ENCODE measurements at places on chromosomes 7 and 10.

DNA sequence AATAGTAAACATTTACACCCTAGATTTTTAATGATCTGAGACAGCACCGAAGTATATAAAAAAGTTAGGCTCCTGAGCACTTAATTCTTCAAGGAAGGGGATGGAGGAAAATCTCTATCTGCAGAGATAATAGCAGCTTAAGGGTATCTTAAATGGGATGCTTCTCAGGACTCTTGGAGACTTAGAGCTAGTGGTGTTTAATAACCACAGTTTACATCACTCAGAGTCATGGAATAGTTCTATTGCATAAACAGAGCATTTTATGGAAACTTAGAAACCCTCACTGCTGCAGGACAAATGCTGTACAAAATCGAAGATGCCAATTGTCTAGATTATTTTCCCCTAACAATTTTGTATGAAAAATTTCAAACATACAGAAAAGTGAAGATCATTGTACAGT is 398.9 kb upstream of the GALNT17 start:
- DNase-seq = no peak

DNA sequence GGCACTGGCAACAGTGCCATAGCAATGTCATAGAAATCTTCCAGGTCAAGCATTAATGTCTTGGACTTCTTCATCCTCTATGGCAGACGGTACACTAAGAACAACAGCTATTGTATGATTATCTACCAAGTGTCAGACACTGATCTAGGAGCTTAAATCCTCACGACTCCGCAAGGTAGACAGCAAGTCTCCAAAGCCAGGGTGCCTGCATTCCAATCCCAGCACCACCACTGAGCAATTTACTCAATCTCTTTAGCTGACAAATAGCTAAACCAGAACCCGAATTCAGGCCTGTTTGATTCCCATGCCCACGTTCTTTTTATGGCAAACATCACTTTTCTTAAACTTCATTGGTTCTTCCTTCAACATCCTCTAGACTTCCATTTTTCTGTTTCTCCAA is 31.8 kb downstream of the DNMBP start:
- DNase-seq = no peak

DNA sequence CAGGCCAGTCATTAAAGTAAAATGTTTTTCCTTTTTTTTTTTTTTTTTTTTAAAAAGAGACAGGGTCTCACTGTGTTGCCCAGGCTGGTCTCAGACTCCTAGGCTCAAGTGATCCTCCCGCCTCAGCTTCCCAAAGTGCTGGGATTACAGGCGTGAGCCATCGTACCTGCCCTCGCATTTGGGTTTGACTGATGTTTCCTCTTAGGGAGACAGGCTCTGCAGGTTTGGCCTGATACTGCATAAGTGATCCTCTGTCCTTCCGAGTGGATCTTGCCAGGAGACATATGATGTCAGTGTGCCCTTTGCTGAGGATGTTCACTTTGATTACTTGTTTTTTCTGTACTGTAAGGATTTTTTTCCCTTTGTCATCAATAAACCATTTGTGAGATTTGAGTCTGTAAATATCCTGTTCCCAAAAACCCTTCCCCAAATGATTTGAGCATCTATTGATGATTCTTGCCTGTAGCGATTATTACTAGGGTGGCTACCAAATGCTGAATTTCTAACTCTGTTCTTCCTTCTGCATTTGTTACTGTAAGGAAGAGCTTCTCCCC is 19.7 kb downstream of the LIMK1 start:
- DNase-seq = no peak

DNA sequence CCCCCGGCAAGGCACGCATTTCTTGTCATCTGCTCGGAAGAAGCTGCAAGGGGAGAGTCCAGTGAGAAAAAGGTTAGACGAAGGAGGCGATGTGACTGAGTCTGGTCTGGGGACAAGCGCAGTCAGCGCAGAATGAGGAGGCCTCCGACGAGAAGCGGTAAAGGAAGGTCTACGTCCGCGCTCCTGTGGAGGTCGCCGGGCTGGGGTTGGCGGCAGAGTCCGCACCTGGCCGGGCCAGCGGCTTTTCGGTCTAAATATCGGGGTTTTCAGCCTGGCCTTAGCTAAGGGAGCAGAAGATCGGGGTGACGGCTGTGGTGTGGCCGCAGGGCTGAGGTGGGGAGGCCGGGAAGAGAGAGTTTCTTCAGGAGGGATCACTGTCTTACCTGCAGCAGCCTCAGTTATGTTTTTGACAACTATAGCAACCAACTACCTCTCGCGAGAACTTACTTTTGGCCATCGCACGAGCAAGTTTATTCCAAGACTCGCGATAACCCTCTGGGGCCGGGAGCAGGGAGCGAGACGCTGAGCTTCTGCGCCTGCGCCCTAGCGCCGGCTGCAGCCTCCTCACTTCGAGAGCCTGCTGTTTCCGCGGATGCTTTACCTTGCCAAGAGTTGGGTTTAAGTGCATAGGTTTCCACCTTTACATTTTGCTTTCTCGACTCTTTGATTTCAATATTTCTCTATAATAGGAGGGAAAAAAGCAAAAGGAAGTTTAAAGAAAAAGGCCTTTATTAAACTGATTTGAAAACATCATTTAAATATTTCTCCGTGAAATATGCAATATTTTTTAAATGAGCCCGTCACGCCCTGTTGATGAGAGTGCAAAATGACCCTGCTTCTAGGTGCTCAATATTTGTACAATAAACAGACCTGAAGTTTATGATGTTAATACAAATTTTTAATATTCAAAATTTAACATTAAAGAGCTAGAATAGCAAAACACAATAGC is at the start of gene CFAP70:
Gene CFAP70 (minus strand): TSS at position 534 of the 949 bp plus-strand sequence. CDS start 4,068 bp downstream, outside the sequence.
- DNase-seq = peak; percentile 81

DNA sequence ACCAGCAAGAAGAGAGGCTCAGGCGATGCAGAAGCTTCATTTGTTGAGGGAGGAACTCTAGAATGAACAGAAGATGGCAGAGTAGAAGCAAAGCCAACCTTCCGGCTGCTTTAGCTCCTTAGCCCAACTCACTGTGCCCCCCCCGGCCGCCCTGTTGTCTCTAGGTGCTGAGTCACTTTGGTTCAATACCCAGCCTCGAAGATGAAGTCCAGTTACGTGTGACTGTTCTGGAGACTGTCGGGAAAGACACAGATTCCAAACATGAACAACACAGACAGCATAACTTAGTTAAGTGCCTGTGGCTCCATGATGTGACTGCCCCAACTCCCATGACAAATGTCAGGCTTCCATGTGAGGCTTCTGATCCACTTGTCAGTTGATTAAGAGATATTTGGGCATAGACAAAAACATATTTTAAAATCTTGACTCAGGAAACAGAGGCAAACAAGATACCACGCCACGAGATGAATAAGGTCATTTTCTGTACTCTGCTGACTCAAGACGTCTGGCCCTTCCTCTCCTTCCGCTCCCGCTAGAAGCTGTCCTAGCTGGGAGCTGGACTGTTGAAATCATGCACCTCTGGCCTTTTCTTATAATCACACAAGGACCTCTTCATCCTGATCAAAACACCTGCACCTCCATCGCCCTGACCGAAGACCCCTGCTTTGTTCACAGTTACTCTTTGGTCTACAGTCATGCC is 199.3 kb downstream of the FRMD4A start:
- DNase-seq = no peak

GRCh38 chr10:13699216-13699615 is 112.5 kb downstream of the PRPF18 start:
- DNase-seq = no peak

DNA sequence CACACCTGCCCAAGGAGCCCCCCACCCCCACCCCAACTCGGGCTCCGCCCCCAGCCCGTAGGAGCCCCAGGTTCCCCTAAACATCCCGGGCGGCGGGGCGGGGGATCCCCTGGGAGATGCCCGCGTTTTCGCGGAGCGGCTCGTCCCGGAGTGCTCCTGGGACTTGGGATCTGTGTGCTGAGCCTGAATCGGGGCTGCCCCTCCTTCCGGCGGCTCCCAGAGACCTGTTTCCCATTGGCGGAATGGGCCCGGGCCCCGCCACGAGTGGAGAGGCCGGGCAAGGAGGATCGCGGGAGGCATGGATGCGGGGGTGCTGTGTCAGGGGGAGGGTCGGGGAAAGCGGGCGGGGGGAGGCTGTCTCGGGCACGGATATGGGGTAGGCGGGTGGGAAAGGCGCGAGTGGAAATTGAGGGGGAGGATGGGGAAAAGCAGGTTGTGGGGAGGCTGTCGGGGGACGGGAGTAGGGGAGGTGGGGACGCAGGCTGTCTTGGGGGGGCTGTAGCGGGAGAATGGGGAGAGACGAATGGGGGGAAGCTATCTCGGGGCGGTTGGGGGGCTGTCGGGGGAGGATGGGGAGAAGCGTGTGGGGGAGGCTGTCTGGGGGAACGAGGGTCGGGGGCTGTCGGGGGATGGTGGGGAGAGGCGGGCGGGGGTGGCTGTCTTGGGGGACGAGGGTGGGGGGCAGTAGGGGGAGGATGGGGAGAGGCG is 572 bp upstream of the BHLHA15 start:
- no peak for DNase-seq

DNA sequence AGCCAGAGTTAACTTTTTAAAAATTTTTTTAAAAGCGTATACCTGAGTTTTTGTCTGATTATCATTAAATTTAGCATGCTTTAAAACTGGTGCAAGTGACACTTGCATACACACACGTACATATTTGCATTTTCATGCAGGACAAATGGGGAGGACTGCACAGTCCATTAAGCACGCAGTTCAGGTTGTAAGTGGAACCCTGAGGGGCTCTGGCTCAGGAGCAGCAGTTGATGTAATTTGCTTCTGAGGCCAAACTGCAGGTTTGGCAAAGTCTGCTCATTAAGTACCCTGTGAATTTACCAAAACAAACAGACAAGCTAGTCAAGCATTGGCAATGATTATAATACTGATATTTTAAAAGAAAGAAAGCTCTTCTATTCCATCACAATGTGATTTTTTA is 215.8 kb upstream of the PFKP start:
- DNase-seq = no peak

DNA sequence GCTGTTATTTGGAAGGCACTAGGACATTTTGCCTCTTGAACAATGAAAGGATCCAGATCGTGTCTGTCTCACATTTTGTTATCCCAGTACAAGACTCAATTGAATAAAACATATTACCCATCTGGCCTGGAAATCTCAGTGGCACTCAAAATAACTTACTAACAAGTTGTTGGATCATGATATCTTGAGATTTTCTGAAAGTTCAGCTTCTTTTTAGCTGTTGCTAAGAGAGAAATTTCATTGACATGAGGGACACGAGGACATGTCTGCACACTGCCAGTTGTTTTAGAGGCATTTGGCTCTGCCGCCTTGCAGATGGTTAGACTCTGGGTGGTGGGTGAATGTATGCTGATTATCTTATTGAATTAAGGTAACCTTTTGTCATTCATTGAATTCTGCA is 41.0 kb downstream of the KAT6B start:
- no peak for DNase-seq

DNA sequence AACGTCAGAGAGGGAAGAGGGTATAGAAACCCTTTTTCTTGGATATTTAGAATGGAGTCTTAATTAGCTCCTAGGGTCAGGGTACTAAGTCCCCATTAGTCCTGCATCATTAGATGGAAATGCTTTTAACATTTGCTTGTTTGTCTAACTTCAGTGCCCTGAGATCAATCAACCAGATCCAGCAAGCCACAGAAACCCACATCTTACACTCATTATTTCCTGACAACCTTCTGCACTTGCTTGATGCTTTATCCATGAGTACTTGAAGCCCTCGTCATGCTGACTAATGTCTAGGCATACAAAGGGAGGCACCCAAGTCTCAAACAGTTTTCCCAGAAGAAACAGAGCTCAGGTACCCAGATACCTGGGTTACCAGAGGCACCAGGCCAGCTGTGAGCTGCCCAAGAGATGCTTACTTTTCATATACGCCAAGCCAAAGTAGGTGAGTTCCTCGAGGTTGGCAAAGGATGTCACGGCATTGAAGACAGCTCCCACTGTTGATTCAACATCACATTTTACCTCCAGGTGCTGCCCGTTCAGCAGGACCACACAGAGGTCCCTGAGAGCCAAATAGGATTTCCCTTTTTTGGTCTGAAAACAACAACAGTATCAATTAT is 42.7 kb downstream of the FRMPD2 start:
- DNase-seq = no peak

DNA sequence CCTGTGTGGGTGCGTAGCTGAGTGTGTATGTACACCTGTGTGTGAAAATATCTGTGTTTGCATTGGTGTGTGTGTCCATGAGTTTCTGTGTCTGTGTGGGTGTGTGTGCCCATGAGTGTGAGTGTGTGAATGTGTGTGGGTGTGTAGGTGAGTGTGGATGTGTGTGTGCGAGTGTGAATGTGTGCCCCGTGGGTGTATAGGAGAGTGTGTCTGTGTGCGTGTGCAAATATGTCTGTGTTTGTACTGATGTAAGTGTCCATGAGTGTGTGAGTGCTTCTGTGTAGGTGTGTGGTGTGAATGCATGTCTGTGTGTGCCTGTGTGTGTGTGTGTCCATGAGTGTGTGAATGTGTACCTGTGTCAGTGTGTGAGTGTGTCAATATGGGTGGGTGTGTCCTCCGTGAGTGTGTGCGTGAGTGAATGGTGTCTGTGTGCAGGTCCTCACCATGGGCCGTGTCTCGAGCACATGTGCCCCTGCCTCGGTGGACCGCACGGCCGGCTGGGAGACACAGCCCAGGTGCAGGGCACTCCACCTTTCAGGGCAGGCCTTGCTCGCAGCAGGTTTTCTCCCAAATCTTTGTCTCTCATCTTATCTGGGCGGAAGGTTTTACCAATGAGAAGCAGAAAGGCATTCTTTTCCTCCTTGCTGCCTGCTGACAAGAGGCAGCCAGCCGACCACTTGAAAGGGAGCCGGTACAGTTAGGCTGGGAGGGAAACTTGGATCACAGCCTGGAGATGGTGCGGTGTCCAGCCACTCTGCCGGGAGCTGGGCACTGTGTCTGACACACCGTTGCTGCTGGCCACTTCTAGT is 107.1 kb upstream of the FAM20C start:
- no peak for DNase-seq

- no peak for DNase-seq
These were observed 622 bp downstream of the DYNC1I1 start for GRCh38 chr7:95772771-95773581.

DNA sequence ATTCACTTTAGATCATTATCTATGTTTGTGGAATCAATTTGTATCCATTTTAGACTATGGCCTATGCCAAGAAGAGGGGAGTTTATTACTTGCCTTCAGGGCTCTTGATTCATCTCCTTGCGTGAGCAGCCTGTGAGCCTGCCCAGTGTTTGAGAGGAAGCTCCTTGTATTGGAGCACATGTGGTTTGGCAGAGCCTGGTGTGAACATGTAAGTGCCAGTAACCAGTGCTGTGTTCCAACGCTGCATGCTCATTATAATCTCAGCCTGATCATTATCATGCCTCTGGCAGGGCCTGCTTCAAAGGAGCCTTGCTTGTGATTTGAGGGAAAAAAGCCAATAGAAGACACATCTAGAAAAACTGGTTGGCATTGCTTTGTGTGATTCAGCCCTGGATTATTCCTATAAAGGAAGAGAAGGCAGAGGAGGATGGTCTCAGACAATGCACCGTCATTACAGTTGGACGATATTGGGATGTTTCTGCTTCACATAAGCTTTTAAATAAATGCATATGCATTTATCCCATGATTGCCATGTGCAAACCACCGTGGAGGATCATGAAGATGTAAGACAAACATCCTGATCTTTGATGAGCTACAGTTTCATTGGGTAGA is 203.4 kb upstream of the AHR start:
- no peak for DNase-seq

All from stimulated activated CD4-positive, alpha-beta T cell treated with anti-CD3 and anti-CD28 coated beads, Interleukin-15, amount 100 ng/mL, for 1 hour (primary cell).